ENCODE measurements at places on chromosomes 5 and 9. TPM values are rescaled to one million over a fixed set of nuclear protein-coding genes. Genes with fewer than 3 reads are reported as not detected.

GRCh38 chr9:99475401-99476065, 253.5 kb downstream of the SEC61B start:
- no peak for DNase-seq

The FAM221B gene
- 0.41 TPM for total RNA-seq

GRCh38 chr9:89317282-89317681, 1.0 kb upstream of the SECISBP2 start:
- no peak for DNase-seq

The MZB1 gene
- 23.7 TPM for total RNA-seq

The PCAT7 gene
- total RNA-seq: 1.2 TPM

The ANKRD34B gene
- total RNA-seq: not detected
